ENCODE measurements at places on chromosomes 6 and 20. TPM values are rescaled to one million over a fixed set of nuclear protein-coding genes. Genes with fewer than 3 reads are reported as not detected.

Gene UBE2J1
- 20.7 TPM for polyA plus RNA-seq

Gene E2F3
- polyA plus RNA-seq: 6.9 TPM

DNA sequence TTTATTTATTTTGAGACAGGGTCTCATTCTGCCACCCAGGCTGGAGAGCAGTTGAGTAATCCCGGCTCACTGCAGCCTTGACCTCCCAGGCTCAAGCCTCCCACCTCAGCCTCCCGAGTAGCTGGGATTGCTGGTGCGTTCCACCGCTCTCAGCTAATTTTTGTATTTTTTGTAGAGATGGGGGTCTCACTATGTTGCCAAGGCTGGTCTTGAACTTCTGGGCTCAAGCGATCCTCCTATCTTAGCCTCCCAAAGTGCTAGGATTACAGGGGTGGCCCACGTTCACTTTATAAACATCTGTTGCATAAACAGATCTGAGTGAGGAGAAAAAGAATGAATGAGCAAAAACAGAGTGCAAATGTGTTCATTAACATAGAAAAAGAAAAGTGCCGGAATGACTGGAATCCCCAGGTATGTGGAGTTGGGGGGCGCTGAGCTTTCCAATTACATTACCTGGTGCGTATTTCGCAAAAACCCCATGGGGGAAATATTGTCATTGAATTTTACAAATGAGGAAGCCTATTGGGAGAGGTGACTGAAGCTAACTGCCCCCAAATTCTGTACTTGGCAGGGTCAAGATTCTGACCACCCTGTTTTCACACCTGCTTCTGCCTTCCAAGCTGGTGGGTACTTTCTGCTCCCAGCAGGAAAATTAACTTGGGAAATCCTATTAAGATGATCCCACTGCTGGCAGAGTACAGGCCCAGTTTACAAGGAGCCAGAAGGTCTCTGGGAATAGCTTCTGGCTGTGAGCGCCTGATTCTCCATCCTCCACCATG is 207.7 kb upstream of the JARID2 start:
- DNase-seq: no peak

GRCh38 chr6:159047891-159048685 is 3.3 kb upstream of the TAGAP start:
- no peak for DNase-seq

- DNase-seq: no peak
Observed at GRCh38 chr6:47822856-47823554, 41.2 kb downstream of the OPN5 start.

DNA sequence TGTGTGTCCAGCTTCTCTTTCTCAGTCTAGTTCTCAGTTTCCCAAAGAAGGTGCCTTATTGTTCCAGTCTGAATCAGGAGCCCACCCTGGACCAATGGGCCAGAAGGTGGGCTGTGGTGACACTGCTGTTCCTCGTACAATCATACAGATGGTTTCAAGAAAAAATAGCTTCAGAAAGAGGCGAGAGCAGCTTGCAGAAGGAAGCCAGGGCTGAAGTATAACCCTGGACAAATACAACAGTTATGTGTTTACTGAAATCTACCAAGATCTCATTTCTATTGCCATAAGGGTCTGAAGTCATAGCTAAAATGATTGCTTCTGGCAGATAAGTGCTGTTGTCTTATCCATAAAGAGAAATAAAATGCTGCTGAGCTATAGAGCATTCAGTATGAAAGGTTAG is 75.4 kb downstream of the PFDN4 start:
- no peak for DNase-seq
